Activated naive CD4-positive, alpha-beta T cell (primary cell): ENCODE measurements at places on chromosomes 1 and 21.

GRCh38 chr1:161199506-161200139 is 769 bp upstream of the ADAMTS4 start:
- no peak for DNase-seq

DNA sequence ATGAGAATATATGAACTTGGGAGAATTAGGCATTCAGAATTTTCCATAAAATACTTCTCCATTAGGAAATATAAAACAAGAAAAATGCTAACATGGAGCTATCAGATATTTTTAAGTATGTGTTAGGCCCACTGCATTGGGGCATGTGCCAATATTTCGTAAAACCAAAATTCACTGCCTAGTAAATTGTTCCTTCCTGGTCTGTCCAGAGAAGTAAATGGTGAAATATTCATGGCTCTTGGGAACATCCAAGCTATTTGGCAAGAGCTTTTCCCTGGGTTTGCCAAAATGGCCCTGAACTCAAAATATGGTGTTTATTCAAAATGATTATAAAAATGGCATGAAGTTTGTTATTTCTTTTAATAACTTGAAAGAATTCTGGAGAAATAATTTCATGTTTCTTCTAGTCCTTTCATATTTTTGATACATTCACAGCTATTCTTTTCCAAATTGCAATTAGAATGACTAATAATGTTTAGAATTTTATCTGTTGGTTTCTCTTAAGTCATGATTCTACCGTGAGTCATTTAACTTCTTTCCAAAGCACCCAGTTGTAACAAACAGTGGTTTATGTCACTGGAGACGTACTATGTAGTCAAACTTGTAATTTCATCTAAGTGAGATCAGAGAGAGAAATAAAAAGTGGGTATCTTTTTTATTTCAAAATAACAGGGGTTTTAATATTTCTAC is 25.7 kb upstream of the SLC19A2 start:
- DNase-seq, result no peak

GRCh38 chr1:5978452-5978851 is 13.8 kb downstream of the NPHP4 start:
- no peak for DNase-seq

GRCh38 chr1:195965036-195965435 is 643.2 kb downstream of the KCNT2 start:
- DNase-seq, result no peak

GRCh38 chr21:46666941-46667740 is 31.7 kb downstream of the PRMT2 start:
- DNase-seq, result no peak
